ENCODE measurements at places on chromosomes 6 and 20. TPM values are rescaled to one million over a fixed set of nuclear protein-coding genes. Genes with fewer than 3 reads are reported as not detected.

The SLC22A7 gene
- total RNA-seq: 0.41 TPM

The TPBG gene
- 4.5 TPM for total RNA-seq

DNA sequence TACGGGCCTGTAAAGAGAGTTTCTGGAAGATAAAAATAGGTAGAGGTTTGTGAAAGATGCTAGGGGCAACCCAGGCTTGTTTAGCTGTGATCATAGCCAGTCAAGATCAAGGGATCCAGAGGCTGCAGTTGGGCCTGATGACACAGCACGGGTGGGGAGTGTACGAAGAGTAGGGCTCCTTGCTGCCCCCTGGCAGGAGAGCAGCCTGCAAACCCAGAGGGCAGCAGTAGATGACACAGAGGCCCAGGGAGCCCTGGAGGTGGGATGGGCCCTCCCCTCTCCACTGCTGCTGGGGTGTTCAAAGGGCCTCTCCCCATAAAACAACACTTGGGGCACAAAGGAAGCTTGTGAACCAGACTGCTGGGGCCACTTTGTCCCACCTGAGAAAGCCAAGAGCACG is 47.2 kb downstream of the VEGFA start:
- no peak for DNase-seq

DNA sequence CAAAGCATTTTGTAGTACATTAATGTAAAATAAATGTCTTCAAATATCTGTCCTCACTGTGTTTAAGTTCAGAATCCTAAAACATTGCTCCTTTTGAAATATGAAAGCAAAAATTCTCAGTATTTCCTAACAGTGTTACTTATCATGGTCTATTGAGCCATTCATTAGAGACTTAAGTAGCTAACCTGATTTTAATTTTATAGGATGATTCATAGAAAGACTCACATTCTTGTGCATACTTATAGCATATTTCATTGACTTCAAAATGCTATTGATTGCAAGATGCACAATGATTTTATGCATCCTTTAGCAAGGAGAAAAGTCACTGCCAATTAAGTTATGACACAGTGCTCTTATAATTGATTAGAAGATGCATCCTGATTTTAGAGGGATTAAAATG is 85.7 kb downstream of the HIVEP1 start:
- no peak for DNase-seq

DNA sequence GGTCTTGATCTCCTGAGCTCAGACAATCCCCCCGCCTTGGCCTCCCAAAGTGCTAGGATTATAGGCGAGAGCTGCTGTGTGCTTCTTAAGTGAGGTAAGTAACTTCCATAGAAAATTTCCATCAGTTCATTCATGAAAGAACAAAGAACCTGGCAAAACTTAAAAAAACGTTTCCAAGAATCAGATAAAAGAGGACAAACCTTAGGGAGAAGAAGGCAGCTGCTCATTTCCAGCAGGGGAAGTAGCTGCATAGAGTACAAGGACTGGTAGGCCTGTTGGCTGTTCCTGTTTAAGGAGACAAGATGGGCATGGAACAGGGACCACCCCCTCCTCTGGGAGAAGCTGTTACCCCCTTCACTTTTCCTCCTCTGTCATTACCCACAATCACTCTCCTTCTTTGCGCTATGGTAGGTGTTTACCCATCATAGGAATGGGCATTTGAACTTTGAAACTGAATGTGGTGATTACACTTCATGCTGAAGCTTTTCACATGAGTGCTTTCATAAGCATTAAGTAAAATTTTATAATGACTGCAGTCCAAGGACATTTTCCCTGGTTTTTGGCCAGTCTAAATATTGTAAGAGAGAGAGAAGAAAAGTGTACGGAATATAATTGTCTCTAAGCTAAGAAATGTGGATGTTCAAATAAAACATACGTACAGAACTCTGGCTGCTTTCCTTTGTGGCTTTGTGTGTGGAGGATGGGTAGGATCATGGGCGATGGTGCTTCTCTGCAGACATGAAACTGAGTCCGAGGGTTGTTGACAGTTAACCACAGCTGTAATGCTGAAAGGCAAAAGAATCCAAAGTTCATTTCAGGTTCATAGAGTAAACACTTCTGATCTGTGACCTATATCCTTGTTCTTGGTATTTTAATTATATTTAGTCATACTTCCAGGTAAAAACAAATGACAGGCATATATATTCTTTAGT is 56.4 kb downstream of the CCN2 start:
- no peak for DNase-seq

All from frontal cortex (tissue), 4 donors.